ENCODE measurements at places on chromosomes 4 and X.

DNA sequence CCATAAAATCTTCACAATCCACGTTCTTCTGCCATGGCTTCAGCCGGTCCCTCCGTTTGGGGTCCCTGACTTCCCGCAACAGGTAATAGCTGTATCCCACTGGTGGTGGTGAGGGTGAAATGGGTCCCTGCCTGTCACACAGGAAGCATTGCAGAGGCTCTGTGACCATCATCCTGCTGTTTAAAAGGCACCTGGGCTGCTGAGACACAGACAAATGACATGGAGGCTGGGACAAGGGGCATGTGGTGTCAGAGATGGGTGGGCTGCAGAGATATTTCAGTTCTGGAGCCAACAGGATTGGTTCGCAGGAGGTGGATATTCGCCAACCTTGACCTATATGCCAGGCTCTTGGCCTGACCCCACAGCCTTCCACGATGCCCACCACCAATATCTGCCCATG lies 82.1 kb downstream of the JAKMIP1 start:
- no peak overlapping the region for H3K4me3 ChIP-seq
- H3K36me3 ChIP-seq: no peaks in the 10 kb centered on the region
- no peaks in the 10 kb centered on the region for H3K27me3 ChIP-seq
- H3K4me1 ChIP-seq: no peaks in the 10 kb centered on the region
- DNase-seq: no peak

DNA sequence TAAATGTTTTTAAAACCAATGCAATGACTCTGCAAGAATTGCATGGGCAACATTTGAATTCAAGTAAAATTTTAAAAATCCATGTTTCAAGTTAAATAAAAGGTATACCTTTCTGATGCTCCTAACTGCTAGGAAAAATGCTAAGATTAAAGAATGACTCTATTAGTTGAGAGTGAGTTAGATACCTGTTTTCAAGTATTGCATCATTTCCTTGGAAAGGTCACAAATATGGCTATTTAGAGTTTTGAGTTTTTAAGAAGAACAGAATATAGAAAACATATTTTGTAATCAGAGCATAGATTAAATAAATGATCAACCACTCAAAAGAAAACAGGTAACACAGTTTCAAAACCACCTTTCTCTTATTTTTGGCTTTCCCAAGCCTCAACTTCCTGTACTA lies 18.3 kb upstream of the NPY2R start:
- H3K4me3 ChIP-seq: no peak overlapping the region
- no peaks in the 10 kb centered on the region for H3K36me3 ChIP-seq
- H3K4me1 ChIP-seq: no peaks in the 10 kb centered on the region

- DNase-seq: no peak
- no peak overlapping the region for H3K27ac ChIP-seq
- H3K4me1 ChIP-seq: no peaks in the 10 kb centered on the region
- H3K4me3 ChIP-seq: no peak overlapping the region
- no peaks in the 10 kb centered on the region for H3K27me3 ChIP-seq
Measured at GRCh38 chr4:73883306-73883705, 14.1 kb downstream of the CXCL1 start.

GRCh38 chrX:7927259-7928167 lies at the start of gene PNPLA4:
Gene PNPLA4, minus strand, starts transcription at chrX:7927413. Its CDS starts 1,294 bp downstream, at chrX:7926119.
- H3K4me3 ChIP-seq: peak within 1 kb of the TSS; percentile 53
- no peaks in the 10 kb centered on the region for H3K36me3 ChIP-seq
- peaks cover 4% of the 10 kb centered on the region for H3K4me1 ChIP-seq
- peak within 1 kb of the TSS; percentile 64 for H3K27ac ChIP-seq

GRCh38 chrX:68060506-68061205 lies 372.6 kb downstream of the OPHN1 start:
- no peaks in the 10 kb centered on the region for H3K4me1 ChIP-seq
- no peak overlapping the region for H3K4me3 ChIP-seq
- H3K36me3 ChIP-seq: no peaks in the 10 kb centered on the region
- no peaks in the 10 kb centered on the region for H3K27me3 ChIP-seq
- H3K27ac ChIP-seq: no peak overlapping the region
- no peak for DNase-seq

Measured in ovary (tissue), 10 donors.